ENCODE measurements at places on chromosomes 2 and 18.

- DNase-seq: no peak
Measured at GRCh38 chr2:237701859-237702390, 74.5 kb downstream of the LRRFIP1 start.

DNA sequence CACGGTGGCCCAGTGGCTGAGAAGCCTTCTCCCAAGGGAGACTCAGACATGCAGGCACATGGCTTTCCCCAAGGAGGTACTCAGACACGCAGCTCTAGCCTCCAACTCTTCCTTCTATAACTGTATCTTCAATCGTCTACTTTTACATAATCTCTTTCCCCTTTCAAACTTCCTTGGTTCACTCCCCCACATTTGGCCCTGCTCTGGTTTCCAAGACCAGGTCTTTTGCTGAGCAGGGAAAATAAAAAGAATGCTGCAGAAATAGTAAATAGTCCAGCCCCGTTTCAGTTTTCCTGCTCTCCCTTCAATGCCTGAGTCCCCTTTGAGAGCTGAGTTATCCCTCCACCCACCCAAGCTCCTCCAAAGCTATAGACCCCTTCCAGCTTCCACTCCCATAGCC is 635.0 kb downstream of the ARHGAP15 start:
- no peak for DNase-seq

DNA sequence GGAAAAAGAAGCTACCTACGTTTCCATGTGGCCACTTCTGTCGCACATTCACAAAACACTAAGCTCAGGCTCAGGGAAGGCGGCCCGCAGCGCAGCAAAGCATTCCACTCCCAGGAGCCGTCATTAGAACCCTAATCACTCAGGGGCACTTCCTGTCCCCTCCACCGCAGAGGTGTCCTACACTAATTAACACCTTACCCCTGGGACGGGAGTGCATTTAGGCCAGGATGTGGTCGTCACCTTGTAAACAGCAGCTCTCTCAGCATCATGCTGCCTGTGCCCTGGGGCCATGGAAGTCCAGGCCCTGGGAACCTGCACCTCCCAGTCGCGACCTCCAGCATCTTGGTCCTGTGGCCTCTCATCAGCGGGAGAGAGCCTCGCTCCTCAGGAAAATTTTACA is 359.8 kb upstream of the SALL3 start:
- DNase-seq: no peak

GRCh38 chr2:73640946-73641766 is 1.1 kb downstream of the NAT8 start:
- no peak for DNase-seq

DNA sequence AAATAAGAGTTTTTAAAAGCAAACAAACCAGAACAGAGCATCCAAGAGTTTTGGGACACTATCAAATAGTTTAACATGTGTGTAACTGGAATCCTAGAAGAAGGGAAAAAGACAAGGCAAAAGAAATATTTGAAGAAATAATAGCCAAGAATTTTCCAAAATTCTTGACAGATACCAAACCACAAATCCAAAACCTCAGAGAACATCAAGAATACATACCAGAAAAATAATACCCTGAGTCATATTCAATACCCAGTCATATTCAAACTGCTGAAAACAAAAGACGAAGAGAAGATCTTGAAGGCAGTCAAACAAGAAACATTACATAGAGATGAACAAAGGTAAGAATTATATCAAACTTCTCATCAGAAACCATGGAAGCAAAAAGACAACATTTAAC is 22.9 kb downstream of the INO80C start:
- DNase-seq: no peak

GRCh38 chr2:33577084-33577483 is 22.0 kb downstream of the FAM98A start:
- no peak for DNase-seq

Data from GM13977 (cell line).